Brain microvascular endothelial cell (primary cell): ENCODE measurements at places on chromosomes 5 and 9.

DNA sequence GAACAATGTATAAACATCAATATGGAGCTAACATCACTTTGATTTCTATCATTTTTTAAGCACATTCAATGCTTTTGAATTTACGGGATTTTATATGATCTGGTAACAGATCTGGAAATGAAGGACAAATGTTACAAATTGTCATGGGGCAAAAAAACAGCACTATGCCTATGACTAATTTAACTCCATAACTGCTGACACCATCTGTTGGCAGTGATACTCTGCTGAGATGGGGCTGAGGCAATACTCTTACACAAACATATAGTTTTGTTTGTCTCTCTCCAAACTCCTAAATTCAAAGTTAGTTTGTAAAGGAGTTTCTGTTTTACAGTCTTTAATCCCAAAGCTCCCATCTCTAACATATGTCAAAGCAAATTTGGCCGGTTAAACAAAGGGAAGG, 132.5 kb upstream of the FER start:
- no peak for DNase-seq

DNA sequence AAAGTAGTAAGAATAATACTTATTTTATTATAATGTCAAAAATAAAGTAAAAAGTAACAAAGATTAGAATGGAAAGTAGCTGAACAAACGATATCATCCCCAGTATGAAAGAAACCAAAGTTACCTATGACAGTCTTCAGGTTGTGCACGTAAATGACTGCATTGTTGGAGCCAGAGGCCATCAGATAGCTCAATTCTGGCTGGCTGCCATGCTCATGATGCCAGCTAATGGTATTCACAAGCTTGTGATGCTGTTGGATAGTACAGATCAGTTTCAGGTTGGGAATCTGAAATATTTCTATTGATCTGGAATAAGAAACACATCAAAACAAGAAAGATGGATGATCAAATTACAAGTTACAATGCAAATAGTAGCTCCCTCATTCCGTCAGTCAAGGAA, 21.1 kb downstream of the GEMIN5 start:
- no peak for DNase-seq

- no peak for DNase-seq
These were observed 254.6 kb downstream of the ASTN2 start for GRCh38 chr9:117160254-117160653.

- DNase-seq = no peak
These were observed 103.1 kb downstream of the SERINC5 start for GRCh38 chr5:80152778-80153177.

GRCh38 chr5:103057208-103058130, 62.5 kb downstream of the GIN1 start:
- DNase-seq = peak; percentile 32

DNA sequence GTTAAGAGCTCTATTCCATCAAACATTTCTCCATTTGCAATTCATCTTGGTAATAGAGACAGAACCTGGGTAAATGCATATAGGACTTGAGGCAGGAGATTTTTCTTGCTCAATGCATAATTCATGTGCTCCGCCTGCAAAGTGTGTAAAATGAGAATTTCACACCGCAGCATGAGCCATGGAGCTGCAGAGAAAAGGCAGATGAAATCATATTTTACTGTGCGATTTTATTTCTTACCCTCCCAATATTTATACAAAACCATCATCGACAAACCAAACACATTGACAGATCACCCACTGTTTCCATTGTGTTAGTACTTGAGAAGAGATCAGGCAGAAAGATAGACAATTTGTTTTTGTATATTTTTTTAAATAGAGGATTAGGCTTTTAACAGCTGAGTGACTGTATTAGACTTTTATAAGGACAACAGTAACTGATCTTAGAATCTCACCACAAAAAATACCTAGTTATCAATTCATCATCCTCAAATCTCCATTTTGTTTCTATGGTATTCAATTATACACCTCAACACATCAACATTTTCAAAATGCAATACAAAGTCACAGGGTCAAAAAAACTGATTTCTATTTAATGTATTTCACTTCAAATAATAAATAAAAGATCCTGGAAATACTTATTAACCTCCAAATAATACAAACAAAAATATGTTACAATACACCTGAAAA, 191.1 kb downstream of the AP3B1 start:
- no peak for DNase-seq

DNA sequence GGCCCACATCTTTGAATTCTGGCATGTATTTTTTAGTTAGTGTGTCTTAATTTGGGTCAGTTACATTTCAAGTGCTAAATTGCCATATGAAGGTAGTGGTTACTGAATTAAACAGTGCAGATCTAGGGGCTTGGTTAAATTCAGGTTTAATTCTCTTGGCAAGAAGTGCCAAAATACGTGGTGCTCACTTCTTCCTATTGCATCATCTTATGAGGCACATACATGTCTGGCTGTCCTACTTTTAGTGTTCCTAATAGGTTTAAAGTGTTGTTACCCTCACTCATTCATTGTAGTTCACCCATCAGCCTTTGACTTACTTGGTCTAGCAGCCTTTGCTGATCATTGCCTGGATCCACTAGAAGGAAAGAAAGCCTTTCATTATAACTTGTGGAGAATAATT, 59.5 kb downstream of the RPS6 start:
- no peak for DNase-seq

- DNase-seq = peak; percentile 91
These were observed 15.1 kb upstream of the ZNF131 start for GRCh38 chr5:43105369-43106289.

- peak; percentile 24 for DNase-seq
These were observed 27.8 kb downstream of the ROPN1L start for GRCh38 chr5:10469253-10470050.

- DNase-seq = no peak
These were observed 500.3 kb downstream of the ARHGEF28 start for GRCh38 chr5:74126294-74126693.

DNA sequence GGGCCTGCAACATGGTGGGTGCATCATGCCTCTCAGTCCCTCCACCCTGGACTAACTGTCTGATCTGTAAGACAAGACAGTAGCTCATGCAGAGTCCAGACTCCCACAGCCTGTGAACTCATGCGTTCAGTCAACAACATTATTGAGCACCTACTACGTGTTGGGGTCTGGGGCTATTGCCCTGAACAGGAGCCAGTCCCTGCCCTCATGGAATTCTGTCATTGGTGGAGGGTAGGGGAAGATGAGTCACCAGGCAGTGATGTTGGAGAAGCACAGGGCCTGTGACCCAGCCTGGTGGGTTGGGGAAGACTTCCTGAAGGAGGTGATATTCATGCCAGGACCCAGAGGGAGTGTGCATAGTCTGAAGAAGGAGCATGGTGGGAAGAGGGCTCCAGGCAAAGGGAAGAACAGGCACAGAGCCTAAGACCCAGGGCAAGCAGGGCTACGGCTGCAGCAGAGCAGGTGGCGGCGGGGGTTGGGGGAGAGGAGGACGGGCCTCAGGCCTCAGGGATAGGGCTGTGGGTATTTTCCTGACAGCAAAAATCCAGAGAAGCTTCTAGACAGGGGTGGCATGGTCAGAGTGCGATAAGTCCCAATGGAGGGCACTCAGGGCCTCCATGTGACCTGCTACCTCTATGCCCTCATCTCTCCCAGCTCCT, 26.7 kb upstream of the PSD2 start:
- peak; percentile 10 for DNase-seq

GRCh38 chr9:28922891-28923290, 1349.6 kb upstream of the C9orf72 start:
- DNase-seq = no peak

DNA sequence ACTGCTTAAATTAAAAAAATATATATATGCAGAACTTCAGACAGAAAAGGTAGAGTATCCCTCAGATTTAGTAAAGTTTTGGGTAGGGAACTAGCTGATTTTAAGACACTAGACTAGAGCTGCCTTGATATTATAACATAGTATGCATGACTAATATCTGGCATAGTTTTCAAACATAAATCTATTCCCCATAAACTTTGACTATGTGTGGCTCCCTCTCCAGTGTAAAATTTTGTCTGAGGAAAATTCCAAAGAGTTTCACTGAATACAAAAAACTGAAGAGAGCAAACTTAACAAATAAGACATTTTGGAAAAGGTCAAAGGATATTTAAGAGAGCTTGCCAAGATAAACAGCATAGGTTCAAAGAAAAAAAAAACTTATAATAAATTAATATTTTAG, 66.2 kb upstream of the ZNF462 start:
- no peak for DNase-seq

GRCh38 chr5:58265246-58265930, 194.5 kb downstream of the PLK2 start:
- no peak for DNase-seq

DNA sequence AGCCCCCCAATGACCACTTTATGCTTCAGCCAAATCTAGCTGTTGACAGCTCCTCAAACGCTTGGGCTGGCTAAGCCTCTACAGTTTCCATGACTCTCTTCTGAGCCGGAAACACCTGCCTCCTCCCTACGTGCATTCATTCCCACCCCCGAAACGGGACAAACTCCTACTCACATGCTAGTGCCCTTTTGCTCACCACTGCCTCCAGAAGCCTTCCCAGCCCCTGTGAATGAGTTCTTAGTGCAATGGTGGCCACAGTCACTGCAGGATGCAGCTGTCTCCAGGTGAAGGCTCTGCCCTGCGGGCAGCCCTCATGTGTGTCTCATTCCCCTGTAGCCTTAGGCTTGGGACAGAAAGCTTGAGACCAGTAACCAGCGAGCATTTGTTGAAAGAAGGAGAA, 68.8 kb upstream of the DAB2IP start:
- DNase-seq = no peak
